ENCODE measurements at places on chromosomes 13 and 19.

GRCh38 chr13:52194184-52194868, 34.9 kb upstream of the NEK3 start:
- DNase-seq = peak; percentile 72

DNA sequence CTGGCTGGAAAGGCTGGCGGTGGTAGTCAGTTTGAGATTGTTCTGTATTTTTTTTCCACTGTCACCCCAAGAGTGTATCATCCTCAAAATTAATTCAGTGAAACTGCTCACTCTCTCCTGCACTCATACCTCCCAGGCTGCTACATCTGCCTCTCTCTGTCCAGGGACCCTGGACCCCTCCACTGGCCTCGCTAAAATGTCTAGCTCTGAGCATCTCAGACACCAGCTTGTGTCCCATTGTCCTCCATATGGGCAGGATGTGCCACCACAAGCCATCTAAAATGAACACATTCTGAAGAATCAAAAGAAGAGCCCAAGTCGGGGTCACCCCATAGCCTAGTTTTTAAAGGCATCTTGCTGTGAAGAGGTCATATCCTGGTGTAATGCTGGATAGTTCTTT, 345.5 kb upstream of the TSHZ3 start:
- no peak for DNase-seq

DNA sequence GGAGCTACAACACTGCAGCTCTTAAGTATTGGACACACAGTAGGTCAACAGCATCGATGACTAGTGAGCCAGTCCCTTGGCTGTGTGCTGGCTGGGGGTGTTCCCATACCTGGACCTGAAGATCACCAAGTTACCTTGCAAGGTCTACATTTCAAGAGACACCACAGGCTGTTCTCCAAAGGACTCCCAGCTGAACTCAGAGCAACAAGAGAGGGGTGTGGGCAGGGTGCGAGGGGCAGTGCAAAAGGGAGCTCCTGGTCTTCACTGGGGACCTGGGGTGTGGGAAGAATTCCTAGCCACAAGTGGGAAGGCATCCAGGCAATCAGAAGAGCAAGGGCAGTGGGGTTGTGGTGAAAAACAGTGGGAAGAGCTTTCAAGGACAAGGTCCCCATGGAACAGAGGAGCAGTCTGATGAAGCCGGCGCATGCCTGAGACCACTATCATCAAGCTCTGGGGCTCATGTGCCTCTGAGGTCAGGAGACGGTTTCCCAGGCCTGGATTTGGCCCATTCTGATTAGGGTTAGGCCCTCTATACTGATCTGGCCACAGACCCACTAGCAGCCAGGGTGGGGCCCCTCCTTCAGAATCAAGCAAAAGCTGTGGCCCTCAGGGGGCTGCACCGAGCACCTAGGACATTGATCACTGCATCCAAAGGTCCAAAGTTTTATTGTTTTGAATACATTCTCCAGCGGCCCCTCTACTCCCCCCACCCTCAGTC, 4.7 kb upstream of the GSK3A start:
- no peak for DNase-seq

GRCh38 chr13:100208002-100208401, 119.1 kb downstream of the PCCA start:
- no peak for DNase-seq

- DNase-seq = no peak
Measured at GRCh38 chr13:38395497-38395788, 45.8 kb downstream of the UFM1 start.

DNA sequence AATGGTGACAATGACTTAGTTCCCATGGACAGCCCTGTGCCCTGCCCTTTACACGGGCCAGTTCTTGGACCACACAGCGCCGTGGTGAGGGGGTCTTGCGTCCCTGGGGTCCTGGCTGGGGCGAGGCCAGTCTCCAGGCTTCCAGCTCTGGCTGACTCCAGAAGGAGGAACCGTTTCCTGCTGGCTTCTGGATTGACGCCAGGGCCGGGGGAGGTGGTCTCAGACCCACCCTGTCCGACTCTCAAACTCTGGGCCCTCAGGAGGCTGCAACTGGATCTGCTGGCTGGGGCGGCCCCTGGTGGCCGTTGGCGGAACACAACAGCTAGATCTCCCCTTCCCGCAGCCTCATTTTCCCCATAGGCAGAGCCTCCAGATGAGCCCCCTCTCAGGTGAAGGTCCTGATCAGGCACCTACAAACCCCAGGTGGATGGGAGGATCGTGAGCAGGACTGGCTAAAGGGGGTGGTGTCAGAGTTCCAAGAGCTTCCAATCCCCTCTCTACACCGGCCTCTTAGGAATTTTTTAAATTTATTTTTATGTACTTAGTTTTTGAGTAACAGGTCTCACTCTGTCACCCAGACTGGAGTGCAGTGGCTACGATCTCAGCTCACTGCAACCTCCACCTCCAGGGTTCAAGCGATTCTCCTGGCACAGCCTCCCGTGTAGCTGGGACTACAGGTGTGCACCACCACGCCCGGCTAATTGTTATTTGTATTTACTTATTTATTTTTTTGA, 8.0 kb downstream of the CCDC194 start:
- no peak for DNase-seq

DNA sequence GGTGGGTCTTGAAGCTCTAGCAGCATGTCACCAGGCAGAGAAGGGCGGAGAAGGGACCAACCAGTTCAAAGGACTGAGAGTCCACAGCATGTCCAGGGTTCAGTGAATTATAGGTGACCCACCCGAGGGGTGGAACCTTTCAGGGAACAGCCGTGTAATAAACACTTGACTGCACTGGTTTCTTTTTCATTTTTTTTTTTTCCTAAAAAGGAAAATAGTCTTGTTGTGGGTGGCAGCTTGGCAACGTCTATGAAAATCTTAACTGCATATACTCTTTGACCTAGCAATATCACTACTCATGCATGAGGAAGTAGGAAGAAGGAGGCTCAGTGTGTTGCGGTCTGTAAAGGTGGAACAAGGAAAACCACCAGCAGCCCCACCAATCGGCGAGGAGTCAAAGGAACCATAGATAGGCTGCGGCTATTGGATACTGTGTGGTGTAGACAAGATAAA, 13.0 kb upstream of the MYH14 start:
- DNase-seq = no peak

GRCh38 chr13:80249516-80250212, 91.3 kb downstream of the SPRY2 start:
- DNase-seq = no peak

DNA sequence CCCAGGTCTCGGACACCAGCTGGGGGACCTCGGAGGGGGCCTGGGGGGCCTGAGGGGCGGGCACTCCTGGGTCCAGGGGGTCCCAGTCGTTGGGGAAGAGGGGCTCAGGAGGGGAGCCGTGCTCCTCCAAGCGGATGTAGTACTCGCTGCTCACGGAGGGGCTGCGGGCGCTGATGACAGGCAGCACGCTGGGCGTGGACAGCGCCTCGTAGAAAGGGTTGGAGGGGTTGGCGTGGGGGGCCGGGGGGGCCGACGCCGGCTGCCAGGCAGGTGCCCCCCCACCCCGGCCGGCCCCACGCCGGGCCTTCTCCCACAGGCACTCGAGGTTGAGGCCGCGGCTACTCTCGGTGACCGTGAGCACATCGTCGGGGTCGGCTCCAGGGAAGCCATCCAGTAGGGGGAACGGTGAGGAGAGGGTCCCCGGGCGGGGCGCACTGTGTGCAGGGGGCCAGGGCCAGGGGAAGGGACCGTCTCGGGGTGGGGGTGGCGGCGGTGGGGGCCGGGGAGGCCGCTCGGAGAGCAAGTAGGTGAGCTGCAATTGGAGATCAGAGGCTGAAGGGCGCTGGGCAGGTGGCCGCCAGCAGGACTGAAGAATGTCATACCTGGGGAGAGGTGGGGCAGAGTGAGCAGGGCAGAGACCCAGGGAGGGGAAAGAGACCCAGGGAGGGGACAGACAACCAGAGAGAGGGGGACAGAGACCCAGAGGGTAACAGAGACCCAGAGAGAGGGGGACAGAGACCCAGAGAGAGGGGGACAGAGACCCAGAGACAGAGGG, 12.1 kb downstream of the LMTK3 start:
- DNase-seq = no peak

DNA sequence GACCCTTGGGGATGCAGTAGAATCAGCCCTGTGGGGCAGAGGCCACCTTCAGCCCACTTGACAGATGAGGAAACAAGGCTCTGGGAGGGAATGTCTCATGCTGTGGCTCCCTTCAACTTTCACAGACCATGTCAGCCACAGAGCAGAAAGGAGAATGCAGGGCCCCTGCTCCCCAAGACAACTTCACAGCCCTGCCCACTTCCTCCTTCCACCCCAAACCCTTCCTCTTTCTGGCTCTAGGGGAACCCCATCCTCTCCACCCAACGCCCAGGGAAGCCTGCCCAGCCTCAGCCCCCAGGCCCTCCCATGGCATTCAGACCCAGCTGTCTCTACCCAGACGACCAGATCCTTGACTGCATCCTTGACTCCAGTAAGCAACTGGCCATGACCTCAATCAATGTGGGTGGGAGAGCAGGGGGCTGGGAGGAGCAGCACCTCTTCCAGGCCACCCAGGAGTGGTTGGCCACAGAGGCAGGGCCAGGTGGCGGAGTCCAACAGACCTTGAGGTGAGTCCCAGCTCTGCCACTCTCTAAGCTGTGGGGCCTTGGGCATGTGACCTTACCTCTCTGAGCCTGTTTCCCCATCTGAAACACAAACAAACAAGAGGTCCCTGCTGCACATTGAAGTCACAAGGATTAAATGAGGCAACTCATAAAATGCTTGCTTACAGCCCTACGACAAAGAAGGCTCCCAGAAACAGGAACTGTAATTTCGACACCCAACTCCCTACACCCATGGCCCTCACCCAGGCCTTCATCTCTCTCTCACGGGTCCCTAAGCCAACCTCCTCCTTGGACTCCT, 15.8 kb downstream of the DEDD2 start:
- no peak for DNase-seq

DNA sequence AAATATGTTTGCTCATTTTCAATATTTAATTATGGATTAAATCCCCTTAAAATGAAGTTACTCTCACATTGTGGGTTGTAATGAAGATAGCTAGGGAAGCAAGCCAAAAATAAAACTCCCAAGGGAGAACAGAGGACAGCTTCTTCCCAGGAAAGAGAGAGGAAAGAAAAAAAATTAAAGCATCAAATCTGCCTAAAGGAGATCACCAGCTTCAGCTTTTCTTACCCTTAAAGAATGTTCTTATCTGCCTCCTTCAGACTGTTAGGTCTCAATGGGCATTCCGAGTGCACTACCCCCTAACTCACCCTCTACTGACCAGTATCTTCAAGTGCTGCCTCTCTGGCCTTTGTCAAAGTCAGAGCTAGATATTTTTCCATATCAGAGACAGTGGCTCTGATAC, 55.2 kb downstream of the XPO4 start:
- DNase-seq = no peak

- no peak for DNase-seq
Measured at GRCh38 chr13:43614063-43614462, 172.7 kb downstream of the ENOX1 start.

GRCh38 chr13:94620286-94620896, 18.7 kb downstream of the GPR180 start:
- DNase-seq = no peak

- DNase-seq = no peak
Measured at GRCh38 chr13:35700671-35701070, 224.2 kb upstream of the MAB21L1 start.

- DNase-seq = no peak
Measured at GRCh38 chr13:45925151-45925550, 73.6 kb upstream of the SIAH3 start.

DNA sequence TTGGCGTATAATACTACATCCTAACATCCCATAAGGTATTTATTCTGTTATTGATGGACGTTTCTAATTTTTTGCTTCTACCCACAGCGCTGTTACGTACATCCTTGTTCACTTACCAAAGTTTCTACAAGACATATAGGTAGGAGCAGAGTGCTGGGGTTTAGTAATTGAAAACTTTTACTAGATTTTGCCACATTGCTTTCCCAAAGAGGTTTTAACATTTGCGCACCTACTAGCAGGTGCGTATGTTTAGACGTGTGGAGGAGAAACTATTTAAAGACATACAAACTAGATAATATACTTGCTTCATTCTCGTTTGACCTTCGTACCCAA, 559 bp upstream of the RPL21 start:
- DNase-seq = no peak

GRCh38 chr19:38569368-38569983, 48.3 kb downstream of the MAP4K1 start:
- DNase-seq = no peak

DNA sequence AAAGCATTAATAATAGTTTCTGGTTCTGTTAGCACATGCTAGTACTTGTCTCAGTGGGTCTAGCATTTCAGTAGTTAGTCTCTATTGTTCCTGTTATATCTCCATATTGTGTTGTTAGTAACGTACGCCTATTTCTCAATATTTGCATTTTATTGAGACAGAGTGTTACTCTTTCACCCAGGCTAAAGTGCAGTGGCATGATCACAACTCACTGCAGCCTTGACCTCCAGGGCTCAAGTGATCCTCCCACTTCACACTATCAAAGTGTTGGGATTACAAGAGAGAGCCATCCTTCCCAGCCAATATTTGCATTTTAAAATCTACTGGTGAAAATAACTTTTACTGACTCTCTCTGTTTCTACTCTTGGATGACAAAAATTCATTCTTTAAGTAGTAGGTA, 154.6 kb upstream of the PRR20A start:
- DNase-seq = no peak

- peak; percentile 96 for DNase-seq
Measured at GRCh38 chr19:10106100-10106936, at the start of gene PPAN. TSS of gene PPAN (plus strand) at chr19:10106362. CDS start at chr19:10106395, 33 bp downstream.

GRCh38 chr19:8491574-8491973, 10.9 kb downstream of the PRAM1 start:
- DNase-seq = no peak

DNA sequence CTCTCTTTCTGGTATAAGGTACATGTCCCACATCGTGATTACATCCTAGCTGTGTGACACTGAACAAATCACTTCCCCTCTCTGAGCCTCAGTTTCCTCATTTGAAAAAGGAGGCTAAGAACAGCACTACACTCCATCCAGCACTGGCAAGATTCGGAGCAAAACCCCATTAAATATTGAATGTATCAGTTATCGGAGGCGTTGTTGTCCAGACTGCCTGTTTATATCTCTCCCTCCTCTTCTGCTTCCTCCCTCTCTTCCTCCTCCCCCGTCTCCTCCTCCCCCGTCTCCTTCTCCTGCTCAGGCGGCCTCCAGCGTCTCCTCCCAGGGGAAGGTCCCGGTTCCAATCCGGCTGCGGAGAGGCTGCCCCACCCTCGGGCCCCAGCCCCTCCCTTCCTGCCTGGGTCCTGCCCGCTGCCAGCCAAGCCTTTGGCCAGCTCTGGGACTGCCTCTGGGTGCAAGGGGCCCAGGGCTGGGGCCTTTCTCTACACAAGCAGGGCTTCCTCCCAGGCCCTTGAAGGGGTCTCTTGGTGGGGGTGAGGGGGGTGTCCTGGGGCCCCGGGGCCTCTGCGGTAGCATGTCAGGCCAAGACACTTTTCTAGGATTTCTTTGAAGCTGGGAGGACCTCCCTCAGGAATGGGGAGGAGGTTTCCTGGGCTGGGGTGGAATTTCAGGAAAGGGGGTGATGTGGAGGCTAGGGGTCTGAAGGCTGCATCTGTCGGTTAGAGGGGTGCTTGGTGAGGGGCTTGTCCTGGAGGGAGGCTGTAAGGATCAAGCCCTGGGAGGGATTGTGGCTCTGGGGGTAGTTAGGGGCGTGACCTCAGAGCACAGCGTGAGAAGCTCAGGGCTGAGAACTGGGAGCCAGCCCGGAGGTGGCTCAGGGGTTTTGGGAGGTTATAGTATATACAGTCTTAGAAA, 1.9 kb downstream of the RRAS start:
- DNase-seq = no peak

- DNase-seq = no peak
Measured at GRCh38 chr19:16949496-16950023, 60.8 kb downstream of the F2RL3 start.

All from NCI-H1417 treated with DMSO at 0.1 percent for 48 hours (cell line).